ENCODE measurements at places on chromosomes 1 and 21. TPM values are rescaled to one million over a fixed set of nuclear protein-coding genes. Genes with fewer than 3 reads are reported as not detected.

- no peak overlapping the region for H3K4me3 ChIP-seq
- H3K4me1 ChIP-seq: no peaks in the 10 kb centered on the region
- no peaks in the 10 kb centered on the region for H3K36me3 ChIP-seq
- H3K27me3 ChIP-seq: no peaks in the 10 kb centered on the region
These were observed 399.3 kb downstream of the AJAP1 start for GRCh38 chr1:5053744-5054143.

GRCh38 chr1:39082811-39083576 is 56.8 kb downstream of the NDUFS5 start:
- H3K4me3 ChIP-seq: no peak overlapping the region
- peaks cover 7% of the 10 kb centered on the region for H3K4me1 ChIP-seq
- DNase-seq: no peak

GRCh38 chr1:178283409-178283808 is 189.5 kb downstream of the RASAL2 start:
- peaks cover 29% of the 10 kb centered on the region for H3K4me1 ChIP-seq
- H3K27ac ChIP-seq: peak overlapping the region; percentile 78
- peaks cover 9% of the 10 kb centered on the region for H3K36me3 ChIP-seq
- peak; percentile 85 for DNase-seq
- no peaks in the 10 kb centered on the region for H3K27me3 ChIP-seq

DNA sequence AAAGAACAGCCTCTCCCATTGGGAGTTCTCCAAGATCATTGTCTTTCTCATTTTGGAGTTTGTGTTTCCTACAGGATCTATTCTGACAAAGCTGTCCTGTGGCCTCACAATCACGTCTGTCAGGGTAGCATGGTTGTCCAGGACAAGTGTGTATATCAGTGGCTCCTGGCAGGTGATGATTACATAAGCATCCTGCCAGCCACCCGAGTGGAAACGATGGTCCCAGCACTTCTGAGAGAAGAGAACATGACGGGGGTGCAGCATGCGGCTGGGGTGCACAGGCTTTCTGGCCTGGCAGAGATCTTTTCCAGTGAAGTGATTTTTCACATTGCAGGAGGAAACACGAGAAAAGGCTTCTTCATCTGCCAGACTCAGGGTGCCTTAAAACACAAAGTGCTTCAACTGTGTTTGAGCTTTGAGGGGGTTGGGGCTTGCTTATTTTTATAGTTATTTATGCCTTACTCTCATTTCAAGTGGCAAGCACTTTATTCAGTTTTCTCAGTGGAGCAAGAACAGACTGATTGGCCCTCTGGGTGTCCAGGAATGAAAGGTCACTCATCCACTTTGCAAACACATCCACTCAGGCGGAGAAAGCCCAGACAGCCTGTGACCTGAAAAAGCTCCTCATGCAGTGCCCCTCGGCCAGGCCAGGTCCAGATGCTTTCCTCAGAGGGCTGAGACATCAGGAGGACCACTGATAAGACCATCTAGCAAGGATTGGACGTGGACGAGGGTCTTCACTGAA is 186.0 kb downstream of the DUSP10 start:
- no peaks in the 10 kb centered on the region for H3K4me1 ChIP-seq
- DNase-seq: no peak
- no peaks in the 10 kb centered on the region for H3K36me3 ChIP-seq
- no peak overlapping the region for H3K4me3 ChIP-seq
- H3K27me3 ChIP-seq: no peaks in the 10 kb centered on the region

- no peaks in the 10 kb centered on the region for H3K4me1 ChIP-seq
- H3K36me3 ChIP-seq: no peaks in the 10 kb centered on the region
- peaks cover 8% of the 10 kb centered on the region for H3K27me3 ChIP-seq
- no peak for DNase-seq
- no peak overlapping the region for H3K4me3 ChIP-seq
- no peak overlapping the region for H3K27ac ChIP-seq
These were observed 100.9 kb downstream of the DDX20 start for GRCh38 chr1:111856411-111857185.

GRCh38 chr1:179230251-179230650 is 774 bp upstream of the ABL2 start:
- DNase-seq: no peak
- peaks cover 39% of the 10 kb centered on the region for H3K4me1 ChIP-seq

GRCh38 chr1:939511-940106 is 15.9 kb downstream of the SAMD11 start:
- H3K27me3 ChIP-seq: no peaks in the 10 kb centered on the region
- H3K4me1 ChIP-seq: peaks cover 85% of the 10 kb centered on the region
- peak overlapping the region; percentile 63 for H3K4me3 ChIP-seq
- H3K36me3 ChIP-seq: peaks cover 65% of the 10 kb centered on the region
- peak; percentile 67 for DNase-seq
- H3K27ac ChIP-seq: peak overlapping the region; percentile 32

- no peaks in the 10 kb centered on the region for H3K36me3 ChIP-seq
- H3K4me3 ChIP-seq: no peak overlapping the region
- H3K4me1 ChIP-seq: no peaks in the 10 kb centered on the region
These were observed 4.4 kb downstream of the TCP10L start for GRCh38 chr21:32580949-32581348.

Gene RCC2
- 98.5 TPM for total RNA-seq

Gene AUNIP
- total RNA-seq: 5.9 TPM

Gene KRTAP12-2
- total RNA-seq: not detected

Gene AMY1C
- not detected for total RNA-seq

Gene RAB3B
- 20.6 TPM for total RNA-seq

Gene C1orf141
- total RNA-seq: not detected

All from SJSA1 (cell line).